ENCODE measurements at places on chromosomes 12 and 14.

DNA sequence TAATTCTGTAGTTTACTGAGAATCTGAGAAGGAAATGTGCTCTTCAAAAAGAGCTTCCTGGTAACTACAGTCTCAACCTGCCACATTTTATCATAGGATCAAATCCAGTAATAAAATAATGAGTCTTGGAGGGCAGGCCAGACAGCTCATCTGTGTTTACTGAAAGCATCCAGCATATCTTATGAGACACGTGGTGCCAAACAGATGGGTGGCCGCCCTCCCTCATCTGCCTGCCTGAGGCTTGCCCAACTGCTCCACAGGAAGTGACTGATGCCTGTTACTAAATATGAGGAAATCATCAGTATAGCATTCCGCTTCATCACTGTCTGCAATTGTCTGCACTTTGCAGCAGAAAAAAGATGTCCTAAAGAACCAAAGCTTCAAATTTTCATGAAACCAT is 13.5 kb downstream of the DHRS7 start:
- DNase-seq, result no peak

DNA sequence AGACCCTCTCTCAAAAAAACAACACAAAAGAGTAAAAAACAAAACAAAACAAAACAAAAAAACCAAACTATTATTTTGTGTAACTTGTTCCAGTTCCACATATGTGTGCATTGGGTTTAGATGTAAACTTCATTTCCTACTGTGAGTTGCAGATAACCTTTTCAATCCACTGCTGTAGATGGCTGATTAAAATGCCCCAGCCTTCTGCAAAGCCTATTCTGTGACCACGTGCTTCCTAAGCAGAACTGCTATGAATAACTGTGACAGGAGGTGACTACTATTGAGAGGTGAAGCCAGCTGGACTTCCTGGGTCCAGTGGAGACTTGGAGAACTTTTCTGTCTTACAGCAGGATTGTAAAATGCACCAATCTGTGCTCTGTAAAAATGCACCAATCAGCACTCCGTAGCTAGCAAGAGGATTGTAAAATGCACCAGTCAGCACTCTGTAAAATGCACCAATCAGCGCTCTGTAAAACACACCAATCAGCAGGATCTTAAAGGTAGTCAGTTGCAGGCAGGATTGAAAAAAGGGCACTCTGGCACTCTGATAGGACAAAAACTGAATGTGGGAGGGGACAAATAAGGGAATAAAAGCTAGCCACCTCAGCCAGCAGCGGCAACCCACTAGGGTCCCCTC is 10.3 kb upstream of the ELK3 start:
- no peak for DNase-seq

DNA sequence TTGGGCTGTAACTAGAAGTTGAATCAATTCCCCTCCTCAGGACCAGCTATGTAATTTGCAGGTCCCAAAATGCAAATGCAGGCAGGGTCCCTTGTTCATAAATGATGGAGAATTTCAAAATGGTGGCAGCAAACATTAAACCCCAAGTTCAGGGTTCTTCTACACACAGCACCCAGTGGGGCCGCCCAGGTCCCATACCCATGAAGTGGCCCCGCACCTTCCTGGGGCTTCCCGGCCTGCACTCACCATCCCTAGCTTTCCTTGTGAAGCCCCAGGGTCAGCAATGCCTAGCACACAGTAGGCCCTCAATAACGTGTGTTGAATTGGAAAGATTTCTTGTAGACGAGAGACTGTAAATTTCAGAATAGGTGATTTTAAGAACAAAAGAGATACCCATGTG is 76.0 kb downstream of the NTF3 start:
- peak; percentile 25 for DNase-seq

DNA sequence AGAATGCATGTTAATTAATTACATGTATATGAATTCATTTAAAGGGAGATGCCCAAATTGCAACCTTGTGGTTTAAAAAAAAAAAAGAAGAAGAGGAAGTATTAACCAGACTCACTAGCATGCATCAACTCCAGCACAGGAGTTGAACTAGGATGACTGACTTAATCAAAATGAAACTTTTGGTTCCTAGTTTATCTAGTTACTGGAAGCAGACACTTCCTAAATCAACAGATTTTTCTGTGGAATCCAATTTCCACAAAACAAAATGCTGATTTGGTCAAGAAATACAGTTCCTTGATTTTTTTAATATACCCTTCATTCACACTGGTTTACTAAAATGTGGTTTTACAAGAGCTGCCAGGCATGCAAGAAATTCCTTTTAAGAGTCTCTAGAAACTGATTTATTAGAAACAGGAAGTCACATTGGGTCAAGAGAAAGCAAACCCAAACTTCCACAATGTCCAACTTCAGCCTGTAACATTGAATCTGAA is 41.6 kb downstream of the ITPR2 start:
- no peak for DNase-seq

- no peak for DNase-seq
Observed at GRCh38 chr12:75984577-75985182, 46.9 kb downstream of the PHLDA1 start.

- DNase-seq, result no peak
Observed at GRCh38 chr14:60079723-60080122, 12.0 kb upstream of the PCNX4 start.

Data from osteocyte (in vitro differentiated cells).